A549 treated with dexamethasone at 1 μM for 4 hours (cell line): ENCODE measurements at places on chromosomes 3 and 15. TPM values are rescaled to one million over a fixed set of nuclear protein-coding genes. Genes with fewer than 3 reads are reported as not detected.

The ITIH3 gene
- total RNA-seq = 0.08 to 0.37 TPM (median 0.15 TPM) in 5 replicates

The CCR8 gene
- total RNA-seq = not detected in 5 replicates

The TMEM207 gene
- not detected in 5 replicates for total RNA-seq

The MYO5C gene
- total RNA-seq = 4.4 to 7.6 TPM (median 7.3 TPM) in 5 replicates

The ENTPD3 gene
- 0.03 to 0.05 TPM (median 0.04 TPM) in 3 of 5 replicates, not detected in the others for total RNA-seq

The DAG1 gene
- total RNA-seq = 47.5 to 69.1 TPM (median 68.3 TPM) in 5 replicates

The SLC28A1 gene
- total RNA-seq = 0.04 TPM in 1 of 5 replicates, not detected in the others

The SPATA12 gene
- total RNA-seq = 0.26 to 0.38 TPM (median 0.32 TPM) in 5 replicates

The PLA1A gene
- 0.22 to 0.44 TPM (median 0.31 TPM) in 5 replicates for total RNA-seq

The PRR20G gene
- 1.8 to 2.6 TPM (median 2.0 TPM) in 5 replicates for total RNA-seq

The TM6SF1 gene
- 0.06 to 0.20 TPM (median 0.12 TPM) in 5 replicates for total RNA-seq

The SETD2 gene
- total RNA-seq = 18.9 to 24.6 TPM (median 22.3 TPM) in 5 replicates

The CADPS gene
- not detected in 5 replicates for total RNA-seq

The ATOSA gene
- total RNA-seq = 7.0 to 10.7 TPM (median 9.0 TPM) in 5 replicates

The SNURF gene
- total RNA-seq = 4.2 to 16.4 TPM (median 6.7 TPM) in 5 replicates

The ANKRD34C gene
- not detected in 5 replicates for total RNA-seq

The DPPA2 gene
- 0.06 TPM in 1 of 5 replicates, not detected in the others for total RNA-seq
